GM12865 (cell line): ENCODE measurements at places on chromosomes 2 and 18.
A peak's percentile ranks its signal among the peaks of the same experiment; 100 is the strongest.

DNA sequence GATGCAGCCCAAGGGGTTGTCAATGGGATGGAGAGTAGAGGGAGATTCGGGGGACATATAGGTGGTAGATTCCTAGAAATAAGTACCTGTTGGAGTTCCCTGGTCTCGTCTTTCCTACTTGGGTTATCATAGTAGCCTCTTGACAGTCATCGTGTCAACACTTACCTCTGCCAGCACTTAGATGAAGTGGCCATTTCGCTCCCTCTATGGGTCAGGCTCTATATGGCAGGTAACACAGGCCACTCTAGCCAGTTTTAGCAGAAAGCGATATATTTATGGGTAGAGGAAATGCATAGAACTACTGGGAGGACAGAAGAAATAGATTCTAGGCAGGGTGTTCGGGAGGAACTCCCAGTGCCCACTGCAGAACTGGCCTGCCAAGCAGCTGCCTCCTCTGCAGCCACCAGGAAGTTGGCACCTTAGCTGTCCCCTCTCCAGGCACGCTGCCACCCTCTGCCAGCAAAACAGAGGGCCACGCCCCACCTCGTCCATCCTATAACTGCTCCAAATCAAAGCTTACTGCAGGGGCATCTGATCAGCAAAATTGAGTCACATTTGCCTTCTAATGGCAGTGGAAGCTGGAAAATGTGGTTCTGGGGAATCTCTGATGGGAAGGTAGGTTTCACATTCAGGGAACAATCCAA, 181.3 kb downstream of the INSIG2 start:
- DNase-seq: peak; percentile 26

DNA sequence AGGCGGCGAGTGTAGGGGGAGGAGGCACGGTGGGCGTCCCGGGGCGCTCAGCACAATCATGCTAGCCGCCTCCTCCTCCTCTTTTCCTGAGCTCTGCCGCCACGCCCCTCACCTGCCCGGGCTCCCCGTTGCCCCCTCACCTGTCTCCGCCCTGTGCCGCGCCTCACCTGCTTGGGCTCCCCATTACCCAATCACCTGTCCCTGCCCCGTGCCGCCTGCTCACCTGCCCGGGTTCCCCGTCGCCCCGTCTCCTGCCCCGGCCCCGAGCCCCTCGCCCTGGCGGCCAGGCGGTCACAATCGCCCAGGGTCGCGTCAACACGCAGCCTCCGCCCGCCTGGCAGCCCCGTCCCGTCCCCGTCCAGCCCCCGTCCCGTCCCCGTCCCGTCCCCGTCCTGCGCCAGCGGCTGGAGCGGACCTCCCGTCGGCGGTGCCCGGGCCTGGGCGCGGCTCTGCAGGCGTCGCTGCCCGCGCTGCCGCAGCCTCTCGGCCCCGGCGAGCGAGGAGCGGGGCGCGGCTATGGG, at the start of gene DCDC2C:
DCDC2C (plus strand) TSS at position 340 of the 521 bp plus-strand sequence; CDS start at position 517, 177 bp downstream.
- no peak for DNase-seq

DNA sequence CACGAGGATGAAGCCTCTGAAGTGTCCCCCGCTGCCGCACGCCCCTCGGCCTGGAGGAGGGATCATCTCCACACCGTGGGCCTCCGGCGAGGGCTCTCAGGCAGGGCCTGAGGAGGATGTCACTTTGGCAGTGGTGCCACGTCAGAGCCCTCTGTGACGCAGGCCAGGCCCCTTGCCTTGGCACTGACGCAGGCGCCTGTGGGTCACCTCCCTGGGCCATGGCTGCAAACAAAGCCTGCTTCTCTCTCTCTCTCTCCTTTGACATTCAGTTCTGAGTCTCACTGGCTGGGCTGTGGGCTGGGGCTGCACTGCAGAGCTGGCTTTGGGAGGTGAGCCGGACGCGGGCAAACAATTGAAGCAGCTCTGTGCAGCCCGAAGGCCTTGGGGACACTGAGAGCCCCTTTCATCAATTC, 273.7 kb downstream of the TWIST2 start:
- no peak for DNase-seq

- DNase-seq: no peak
These were observed 275.3 kb upstream of the REG3G start for GRCh38 chr2:78750219-78750618.

- DNase-seq: no peak
These were observed 11.0 kb upstream of the NCKAP5 start for GRCh38 chr2:133579274-133579673.

DNA sequence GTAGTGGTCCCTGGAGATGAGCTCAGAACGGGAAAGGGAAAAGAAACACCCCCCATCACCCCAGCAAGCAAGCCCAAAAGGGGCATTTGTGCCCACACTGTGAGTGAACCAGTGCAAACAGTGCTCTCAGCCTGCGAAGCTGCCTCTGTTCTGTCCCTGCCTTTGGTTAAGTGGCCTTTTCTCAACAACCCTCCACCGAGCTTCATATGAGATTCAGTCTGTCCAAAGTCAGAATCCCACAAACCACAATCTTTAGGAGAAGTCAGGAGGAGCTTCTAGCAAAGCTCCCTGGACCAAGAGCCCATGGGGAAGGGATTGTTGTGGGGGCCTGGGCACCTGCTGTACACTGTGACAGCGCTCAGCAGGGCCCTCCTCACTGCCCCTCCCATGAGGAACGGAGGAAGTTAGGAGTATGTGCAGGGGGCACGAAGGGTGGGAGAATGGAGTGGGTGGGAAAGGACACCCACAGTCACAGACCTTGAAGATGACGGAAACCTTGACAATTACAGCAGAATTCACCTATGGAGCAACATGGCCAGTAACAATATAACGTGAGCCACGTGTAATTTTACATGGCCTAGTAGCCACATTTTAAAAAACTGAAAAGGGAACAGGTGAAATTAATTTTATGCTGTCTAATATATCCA, 119.5 kb downstream of the SMAD7 start:
- DNase-seq: no peak

DNA sequence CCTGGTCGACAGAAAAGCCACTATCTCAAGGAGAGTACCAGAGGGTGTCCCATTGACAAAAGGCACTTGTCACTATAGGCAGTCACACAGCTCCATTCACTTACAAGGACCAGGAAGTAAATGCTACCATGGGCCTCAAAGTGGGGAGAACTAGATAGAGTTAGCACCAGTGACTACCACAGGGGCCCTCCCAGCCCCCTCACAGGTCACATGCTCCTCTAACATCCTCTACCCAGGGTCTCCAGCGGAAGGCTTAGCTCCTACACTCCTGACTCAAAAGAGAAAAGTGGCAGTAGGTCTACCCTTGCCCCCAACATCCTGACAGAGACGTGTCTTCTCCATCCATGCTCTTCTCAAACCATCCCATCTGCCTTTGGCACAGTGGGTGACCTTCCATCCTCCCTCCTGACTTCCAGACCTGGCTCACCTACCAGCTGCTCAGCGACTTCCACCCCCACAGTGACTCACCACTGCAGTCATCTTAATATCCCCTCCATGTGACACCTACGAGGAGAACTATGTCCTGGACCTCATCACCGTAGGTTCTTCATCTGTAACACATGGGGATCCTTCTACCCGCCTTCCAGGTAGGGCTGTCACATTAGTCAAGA, 5.6 kb upstream of the DNMT3A start:
- peak; percentile 25 for DNase-seq

DNA sequence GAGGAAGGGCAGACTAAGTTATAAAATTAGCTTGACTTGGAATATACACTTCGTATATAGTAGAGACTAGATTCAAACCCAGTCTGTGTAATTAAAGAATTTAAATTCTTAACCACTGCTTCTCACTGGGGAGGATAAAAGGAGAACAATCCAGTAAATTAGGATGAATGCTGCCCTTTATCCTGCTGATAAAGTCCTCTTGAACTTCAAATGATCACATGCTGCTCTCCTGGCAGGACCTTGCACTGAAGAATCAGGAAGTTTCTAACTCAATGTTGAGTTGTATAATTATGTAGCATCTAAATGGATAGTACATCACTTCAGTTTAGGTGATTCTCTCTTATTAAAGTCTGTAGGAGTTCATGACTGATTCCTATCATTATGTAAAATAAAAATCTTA, 1179.7 kb downstream of the DSC3 start:
- DNase-seq: no peak

DNA sequence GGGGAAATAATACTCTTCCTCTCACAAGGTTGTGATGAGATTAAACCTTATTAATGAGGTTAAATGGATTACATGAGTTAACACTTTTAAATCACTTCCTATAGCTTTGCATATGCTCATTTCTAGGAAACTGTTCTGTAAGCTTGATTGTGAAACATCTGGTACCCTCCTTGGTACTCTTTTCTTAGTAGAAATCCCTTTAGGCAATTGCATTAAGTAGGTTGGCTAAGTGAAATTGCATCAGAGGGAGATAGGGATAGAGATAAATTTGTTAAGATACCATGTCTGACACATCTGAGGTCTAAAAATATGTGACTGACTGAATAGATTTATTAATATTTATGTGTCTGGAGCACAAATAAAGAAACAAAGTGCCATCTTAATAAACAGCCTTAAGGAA, 275.9 kb upstream of the MAP2 start:
- DNase-seq: no peak

- DNase-seq: peak; percentile 6
These were observed 31.3 kb downstream of the CIB4 start for GRCh38 chr2:26609839-26610277.

DNA sequence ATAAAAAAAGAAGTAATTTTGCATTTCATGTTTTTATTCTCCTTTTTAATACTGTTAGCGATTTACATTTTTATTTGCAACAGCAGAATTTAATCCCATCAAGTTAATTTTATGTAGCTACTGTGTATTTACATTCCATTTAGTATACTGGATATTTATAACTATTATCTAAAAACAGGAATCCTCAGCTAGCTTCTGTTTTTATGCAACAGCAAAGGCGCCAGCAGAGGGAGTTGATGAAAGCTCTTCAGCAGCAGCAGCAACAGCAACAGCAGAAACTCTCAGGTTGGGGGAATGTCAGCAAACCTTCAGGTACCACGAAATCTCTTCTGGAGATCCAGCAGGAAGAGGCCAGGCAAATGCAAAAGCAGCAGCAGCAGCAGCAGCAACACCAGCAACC, 26.2 kb upstream of the SNORC start:
- DNase-seq: no peak

DNA sequence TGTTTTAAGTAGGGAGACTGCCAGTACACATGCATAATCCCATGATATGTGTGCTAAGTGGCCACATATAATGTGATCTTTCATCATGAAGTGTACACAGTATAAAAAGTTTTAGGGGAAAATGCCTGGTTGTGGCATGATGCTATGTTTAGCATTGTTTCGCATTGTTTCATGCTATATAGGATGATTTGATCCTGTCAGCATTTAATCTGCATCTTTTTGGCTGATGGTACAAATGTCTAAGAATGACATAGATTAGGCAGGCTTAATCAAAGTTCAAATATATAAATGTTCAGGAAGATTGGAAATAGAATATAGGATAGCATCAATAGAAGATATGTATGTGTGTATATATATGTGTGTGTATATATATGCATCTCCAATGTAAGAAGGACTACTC, 83.6 kb downstream of the MYO3B start:
- no peak for DNase-seq

DNA sequence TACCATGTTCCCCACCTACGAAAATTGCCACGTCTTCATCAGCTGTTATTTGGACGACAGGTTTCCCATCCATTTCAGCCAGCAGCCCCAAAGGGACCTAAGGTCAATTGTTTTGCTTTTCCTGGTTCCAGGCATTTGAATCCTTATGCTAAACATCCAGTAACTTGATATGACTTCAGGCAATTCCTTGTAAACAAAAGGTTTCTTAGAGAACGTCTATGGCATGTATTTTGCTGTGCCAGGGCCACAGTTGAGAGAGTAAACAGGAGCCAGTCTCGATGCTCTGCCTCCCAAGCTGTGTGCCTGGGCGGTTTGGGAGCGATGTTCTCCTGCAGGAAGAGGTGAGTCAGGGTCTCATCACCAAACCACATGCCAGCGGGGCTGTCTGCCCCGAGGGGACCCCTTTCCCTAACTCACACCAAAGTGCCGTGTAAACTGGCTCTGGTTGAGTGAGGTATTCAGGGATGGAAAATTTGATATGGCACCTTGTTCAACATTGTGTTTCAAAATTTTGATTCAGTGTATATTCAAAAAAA, 12.9 kb upstream of the MC5R start:
- DNase-seq: no peak

- no peak for DNase-seq
These were observed 65.4 kb downstream of the PRKCE start for GRCh38 chr2:45716915-45717314.

DNA sequence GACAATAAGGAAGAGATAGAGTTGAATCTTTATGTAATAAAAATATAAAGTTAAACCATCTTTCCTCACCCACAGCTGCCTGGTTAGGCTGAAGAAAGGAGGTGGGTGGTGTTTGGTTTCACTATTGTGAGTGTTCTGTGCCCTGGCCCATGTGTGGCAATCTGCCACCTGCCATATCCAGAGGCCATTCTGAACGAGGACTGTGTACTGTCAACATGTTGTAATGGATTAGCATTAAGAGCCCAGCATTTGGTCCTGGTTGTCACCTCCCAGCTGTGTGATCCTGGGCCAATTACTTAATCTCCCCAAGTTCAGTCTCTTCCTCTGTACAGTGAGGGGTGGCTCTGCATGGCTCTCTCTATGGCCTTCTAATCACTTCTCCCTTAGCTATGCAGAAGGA, 118.2 kb upstream of the SEC11C start:
- DNase-seq: no peak

GRCh38 chr18:45727068-45727467, 3.1 kb downstream of the SLC14A1 start:
- no peak for DNase-seq

DNA sequence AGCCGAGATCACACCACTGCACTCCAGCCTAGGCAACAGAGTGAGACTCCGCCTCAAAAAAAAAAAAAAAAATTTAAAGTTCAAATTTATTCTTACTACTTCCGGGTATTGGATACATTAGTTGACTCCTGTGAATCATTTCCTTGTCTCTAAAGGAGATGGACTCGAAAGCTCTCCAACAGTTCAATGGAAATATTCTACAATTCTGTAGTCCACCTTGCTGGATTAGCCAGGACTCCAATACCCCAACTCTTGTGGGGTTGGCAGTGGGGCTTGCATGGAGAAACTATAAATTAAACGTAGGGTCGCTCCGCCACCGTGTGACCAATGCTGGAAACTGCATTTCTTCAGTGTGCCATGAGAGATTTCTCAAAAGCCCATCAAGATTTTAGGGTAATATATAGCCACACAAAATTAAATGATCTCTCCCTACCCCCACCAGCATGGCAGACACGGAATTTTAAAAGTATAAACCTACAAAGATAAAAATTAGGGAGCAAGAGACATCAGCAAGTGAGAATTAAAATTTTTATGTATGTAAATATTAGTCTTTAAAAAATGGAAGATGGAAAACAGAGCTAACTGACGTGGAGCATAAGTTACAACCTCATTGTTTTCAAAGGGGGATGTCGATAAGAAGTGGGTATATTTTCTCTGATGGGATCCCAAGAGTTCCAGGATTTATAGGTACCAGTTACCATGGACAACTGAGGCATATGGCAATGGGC, 27.8 kb upstream of the GAREM2 start:
- peak; percentile 78 for DNase-seq

DNA sequence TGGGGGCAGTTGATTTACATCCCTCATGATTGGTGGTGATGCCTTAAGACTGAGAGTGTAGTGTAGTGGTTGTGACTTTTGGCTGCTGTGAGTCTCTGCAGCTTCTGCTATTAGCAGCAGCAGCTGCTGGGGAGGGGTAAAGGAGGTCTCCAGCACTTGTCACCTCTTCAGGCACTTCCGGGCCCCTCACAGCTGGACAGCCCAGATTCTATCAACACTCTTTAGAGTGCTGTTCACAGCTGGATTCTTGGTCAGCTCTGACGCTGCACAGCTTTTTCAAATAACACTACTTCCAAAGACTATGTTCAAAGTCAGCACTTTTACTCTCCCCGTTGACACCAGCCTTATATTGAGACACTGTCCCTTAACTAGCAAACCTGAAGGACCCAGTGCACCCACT, 396.0 kb downstream of the MEIS1 start:
- DNase-seq: no peak
